ENCODE measurements at places on chromosomes 16 and 17. TPM values are rescaled to one million over a fixed set of nuclear protein-coding genes. Genes with fewer than 3 reads are reported as not detected.

GRCh38 chr17:36144014-36144413 lies 32.4 kb downstream of the TBC1D3B start:
- DNase-seq, result no peak

GRCh38 chr17:71801301-71801700 lies 319.5 kb upstream of the SOX9 start:
- no peak for DNase-seq

DNA sequence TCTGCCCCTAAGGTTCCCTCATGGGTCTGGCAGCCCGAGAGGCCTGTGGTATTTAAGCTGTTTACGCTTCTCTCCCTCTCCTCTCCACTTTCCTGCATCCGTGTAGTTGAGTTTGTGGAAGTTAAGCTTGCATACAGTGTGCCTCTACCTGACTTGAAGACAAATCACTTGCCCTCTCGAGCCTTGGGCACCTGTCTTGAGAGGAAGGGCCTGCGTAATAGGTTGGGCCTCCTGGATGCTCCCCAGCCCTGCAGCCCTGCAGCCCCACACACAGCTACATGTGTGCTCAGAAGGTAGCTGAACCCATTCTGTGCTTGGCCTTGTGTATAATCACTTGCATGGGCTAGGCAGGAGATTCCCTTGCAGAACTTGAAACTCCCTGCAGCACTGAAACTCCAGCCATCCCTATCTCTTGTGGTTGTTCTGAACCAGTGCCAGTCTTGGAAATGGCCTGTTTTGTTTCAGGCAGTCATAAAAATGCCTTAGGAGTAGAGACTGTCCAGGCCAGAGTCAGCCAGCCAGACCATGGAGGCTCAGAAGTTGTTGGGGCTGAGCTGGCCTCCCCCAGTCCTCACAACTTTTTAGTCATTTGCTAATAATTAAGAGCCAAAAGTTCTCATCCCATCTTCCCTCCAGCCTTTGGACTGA lies 134.6 kb downstream of the CLEC16A start:
- no peak for DNase-seq

Gene SIAH1
- total RNA-seq, result 11.5 TPM

- no peak for DNase-seq
These were observed 14.8 kb upstream of the KPNB1 start for GRCh38 chr17:47634870-47635269.

Gene LPO
- not detected for total RNA-seq

Gene KRT39
- total RNA-seq, result not detected

GRCh38 chr16:71846431-71846830 lies 655 bp downstream of the ATXN1L start:
- DNase-seq, result no peak

DNA sequence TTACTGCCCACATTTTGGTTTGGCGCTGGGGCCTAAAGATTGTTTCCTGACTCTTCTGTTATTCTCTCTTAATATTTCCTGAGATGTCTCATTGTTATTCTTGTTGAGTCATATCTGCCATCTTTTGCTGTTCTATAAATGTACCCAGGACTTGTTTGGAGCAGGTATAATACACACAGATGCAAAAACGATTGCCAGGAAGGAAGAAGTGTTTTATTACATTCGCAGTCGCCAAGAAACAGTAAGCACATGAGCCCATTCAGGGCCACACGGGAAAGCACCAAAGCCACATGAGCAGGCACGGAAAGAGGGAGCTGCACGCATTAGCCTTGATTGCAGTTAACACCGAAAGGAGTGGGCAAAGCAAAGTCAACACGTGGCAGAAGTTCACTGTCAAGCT lies 70.2 kb downstream of the ARHGAP44 start:
- no peak for DNase-seq

GRCh38 chr17:13544765-13545164 lies 57.0 kb downstream of the HS3ST3A1 start:
- DNase-seq, result no peak

GRCh38 chr16:50046853-50047252 lies 18.9 kb upstream of the HEATR3 start:
- no peak for DNase-seq

DNA sequence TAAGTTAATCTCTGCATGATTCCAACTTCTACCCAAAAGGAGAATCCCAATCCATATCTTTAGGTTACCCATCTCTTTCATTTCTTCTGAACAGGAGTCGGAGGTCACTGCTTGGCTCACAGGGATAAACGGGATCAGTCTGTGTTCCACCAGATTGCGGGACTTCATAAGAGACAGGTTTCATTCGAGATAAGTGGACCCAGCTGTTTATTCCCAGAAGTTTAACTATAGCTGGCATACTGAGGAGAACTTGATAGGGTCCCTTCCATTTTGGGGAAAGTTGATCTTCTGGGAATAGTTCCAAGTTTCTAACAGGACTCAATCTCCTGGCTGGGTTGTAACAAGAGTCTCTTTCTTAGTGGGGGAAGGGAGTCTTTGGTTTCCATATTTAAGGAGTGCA lies 45.4 kb upstream of the ARL4D start:
- no peak for DNase-seq

- no peak for DNase-seq
These were observed 150.1 kb downstream of the CYB561 start for GRCh38 chr17:63295839-63296590.

- no peak for DNase-seq
These were observed 200.5 kb upstream of the CHMP6 start for GRCh38 chr17:80790981-80791742.

- no peak for DNase-seq
These were observed 40.8 kb upstream of the BPTF start for GRCh38 chr17:67784364-67785121.

- DNase-seq, result no peak
These were observed 255.3 kb upstream of the PMFBP1 start for GRCh38 chr16:72427051-72427782.

DNA sequence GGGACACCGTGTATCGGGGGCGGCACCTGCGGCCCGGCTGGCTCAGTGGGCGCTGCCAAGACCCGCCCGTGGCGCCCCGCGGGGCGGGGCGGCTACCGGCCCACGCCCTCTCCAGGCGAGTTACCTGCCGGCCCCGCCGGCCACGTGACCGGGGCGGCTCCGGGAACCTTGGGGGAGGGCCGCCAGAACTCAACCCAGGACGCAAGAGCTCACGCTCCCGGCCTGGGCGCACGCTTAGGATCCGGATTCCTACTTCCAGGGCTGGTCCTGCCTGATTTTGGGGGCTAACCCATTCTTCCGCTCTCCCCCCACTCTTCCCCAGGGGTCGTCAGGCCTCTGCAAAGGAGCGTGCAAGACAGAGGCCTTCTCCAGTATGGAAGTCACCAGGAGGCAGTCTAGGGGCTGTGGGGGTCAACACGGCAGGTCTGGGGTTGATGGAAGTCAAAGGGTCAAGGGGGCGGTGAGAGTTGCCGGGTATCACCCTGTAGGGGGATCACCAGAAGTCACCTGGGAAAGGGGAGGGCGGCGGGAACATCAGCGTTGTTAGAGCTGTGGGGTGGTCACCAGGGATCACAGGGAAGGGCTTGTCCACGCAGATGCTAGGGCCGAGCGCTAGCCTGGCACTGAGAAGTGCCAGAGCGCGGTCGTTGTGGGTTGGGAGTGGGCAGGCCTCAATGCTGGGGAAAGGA lies 354 bp upstream of the ESRP2 start:
- no peak for DNase-seq

DNA sequence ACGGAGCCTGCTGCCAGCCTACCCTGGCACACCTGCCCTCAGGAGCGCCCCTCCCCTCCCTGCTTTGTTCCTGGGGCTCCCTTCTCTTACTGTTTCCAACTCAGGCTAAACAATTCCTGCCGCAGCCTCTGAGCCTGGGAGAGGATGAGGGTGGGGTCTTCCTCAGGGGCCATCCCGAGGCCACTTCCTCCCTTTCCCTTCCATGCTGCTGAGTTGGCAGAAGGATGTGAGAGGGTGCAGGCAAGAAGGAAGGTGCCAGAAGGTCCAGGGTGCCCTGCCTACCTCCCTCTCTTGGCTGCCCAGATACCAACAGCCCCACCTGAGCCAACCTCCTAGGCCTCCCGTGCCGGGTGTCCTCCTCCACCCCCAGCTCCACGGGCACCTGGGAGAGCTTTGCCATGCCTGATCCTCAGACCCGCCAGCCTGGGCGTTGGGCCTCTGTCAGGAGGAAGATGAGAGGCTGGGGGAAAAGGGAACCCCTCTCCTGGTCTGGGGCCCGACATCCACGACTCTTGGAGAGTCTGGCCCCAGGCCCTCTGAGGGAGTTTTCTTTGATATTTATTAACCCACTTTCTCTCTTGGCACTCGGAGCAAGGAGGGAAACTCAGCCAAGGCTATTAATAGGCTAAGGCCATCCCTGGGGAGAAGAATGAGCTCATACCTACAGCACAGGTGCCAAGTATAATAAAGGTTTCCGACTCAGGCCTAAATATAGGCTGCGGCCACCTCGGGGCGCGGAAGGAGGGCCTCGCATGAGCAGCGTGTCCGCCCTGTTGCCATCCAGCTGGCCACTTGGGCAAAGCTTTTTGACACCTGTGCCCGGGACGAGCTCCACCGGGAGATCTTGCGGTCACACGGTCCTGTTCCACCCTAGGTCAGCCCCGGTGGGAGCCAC lies 232.0 kb downstream of the ENGASE start:
- DNase-seq, result peak; percentile 37

DNA sequence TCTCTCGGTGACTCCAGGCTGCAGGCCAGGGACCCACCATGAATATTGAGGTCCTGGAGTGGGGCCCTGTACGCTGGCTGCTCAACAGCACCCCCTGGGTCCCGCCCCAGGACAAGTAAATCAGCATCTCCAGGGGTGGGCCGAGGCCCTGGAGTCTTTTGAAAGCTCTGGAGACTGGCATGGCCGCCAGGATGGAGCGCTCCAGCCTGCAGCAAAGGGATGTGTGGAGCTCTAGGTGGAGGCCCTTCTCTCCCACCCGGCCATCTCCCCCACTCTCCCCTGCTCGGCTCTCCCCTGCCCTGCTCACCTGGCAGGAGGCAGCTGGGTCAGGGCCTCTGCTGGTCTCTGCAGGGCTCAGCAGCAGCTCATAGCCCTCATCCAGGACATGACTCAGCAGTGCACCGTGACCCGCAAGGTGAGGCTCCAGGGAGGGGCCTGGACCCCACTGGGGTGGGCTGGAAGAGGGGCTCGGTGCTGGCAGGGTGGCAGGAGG lies 16.6 kb downstream of the SGSH start:
- DNase-seq, result no peak

Gene GRAPL
- 1.5 TPM for total RNA-seq

DNA sequence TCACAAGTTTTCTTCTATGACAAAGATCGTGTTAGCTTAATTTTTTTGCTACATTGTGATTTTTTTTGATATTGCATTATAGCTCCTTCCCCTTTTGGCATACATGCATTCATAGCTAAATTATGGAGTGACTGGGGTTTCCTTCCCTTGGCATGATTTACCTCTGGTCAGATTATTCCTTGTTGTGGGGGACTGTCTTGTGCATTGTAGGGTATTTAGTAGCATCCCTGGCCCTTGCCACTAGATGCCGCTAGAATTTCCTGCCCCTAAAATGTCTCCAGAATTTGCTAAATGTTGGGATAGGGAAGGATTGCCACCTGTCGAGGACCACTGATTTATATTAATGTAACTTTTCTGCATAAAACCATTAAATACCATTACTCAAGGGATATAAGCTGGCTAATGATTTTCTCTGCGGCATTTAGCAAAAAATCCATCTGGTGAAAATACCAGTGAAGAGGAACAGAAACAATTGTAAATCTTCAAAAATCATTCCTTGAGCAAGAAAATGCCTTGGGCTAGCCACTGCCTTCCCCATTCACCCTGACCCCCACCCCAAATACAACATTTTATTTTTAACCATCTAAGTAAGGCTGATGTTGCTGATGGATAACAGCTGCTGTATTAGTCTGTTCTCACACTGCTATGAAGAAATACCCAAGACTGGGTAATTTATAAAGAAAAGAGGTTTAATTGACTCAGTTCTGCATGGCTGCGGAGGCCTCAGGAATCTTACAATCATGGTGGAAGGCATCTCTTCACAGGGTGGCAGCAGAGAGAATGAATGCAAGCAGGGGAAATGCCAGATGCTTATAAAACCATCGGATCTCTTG lies 195.2 kb downstream of the MAP2K6 start:
- DNase-seq, result no peak

DNA sequence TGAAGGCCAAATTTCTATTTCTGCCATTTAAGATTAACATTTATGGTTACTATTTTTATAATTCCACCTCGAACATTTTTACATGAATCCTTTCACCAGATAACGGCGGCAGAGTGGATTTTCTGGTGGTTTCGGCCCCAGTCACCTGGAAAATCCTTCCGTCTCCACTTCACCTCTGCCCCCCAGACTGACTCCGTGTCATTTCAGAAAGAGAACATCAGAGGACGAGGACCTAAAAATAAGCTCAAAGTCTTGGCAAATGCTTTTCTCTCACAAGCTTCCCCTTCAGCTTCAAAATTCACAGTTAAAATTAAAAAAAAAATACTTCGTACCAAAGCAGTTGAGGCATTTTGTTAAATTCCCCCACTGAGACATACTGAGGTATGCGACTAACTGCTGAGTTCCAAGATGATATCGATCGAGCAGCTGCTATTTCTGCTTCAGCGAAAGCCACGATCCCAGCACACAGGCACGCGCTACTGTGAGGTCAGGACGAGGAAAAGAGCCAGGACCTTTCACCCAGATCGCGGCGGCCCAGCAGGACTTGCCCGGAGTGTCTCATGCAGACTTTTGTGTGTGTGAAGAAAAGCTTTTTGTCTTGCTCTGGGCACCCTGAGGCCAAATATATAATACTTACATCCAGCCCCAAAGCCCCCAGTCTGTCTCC lies 36.8 kb downstream of the ASPA start:
- peak; percentile 84 for DNase-seq

DNA sequence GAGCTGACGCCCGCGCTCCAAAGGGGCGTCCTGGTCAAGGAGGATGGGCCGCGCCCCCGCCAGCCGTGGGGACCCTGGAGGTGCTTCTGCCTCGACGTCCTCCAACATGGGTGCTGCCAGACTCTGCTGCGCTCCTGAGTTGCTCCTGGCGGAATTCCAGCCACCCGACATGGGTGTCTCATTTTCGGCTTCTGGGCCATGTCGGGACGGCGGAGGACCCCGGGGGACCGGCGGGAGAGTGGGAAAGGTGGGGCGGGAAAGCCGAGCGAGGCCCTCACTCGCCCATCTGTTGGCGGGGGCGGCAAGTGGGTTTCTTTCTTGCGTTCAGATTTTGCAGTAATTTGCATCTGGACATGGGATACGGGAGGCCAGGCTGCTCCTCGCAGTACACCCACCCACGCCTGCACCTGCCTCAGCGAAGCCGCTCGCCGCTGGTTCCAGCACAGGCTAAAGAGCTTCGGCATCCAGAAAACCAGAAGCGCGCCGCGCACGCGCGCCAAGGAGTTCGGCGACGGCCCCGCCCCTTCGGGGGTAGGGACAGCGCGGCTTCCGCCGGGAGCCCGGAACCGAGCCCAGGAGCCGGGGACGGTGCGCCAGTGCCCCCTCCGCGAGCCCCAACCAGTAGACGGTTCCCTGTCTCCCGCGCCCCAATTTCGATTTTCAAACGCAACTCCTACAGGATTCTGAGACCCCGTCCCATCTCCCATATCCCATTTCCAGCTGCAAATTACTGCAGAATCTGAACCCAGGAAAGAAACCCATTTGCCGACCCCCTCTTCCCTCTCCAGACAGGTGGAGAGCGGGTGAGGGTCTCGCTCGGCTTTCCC lies at the start of gene ARMC7:
Gene ARMC7, plus strand, starts transcription at position 563 of the 827 bp plus-strand sequence. CDS start 320 bp downstream, outside the sequence.
- DNase-seq, result peak; percentile 91

Gene RHBDL1
- 2.3 TPM for total RNA-seq

Data from left ventricle myocardium inferior (tissue), 1 donor.